Ecto neural progenitor cell (in vitro differentiated cells): ENCODE measurements at places on chromosomes 16 and 17.

DNA sequence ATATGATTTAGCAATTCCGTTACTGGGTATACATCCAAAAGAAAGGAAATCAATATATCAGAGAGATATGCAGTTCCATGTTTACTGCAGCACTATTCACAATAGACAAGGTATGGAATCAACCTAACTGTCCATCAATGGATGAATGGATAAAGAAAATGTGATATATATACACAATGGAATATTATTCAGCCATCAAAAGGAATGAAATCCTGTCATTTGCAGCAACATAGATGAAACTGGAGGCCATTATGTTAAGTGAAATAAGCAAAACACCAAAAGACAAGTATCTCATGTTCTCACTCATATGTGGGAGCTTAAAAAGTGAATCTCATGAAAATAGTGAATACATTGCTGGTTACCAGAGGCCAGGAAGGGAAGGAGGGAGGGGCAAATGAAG lies 390.8 kb downstream of the ZFHX3 start:
- no peak for DNase-seq

- no peak for DNase-seq
Measured at GRCh38 chr16:68447653-68448359, 502 bp downstream of the SMPD3 start.

DNA sequence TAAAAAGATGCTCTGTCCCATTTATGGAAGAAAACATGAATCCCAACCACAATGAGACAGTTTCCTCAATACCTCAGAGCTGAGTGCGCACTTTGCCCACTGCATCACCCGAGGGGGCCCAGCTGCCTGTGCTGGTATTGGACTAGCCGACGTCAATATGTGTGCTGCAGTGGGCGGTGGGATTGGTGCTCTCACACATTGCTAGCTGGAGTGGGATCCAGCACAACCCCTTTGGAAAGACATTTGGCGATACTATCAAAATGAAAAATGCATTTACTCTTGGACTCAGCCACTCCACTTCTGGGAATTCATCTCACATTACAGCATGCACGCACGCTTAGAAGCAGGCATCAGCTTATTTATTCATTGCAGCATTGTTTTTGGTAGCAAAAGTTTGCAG lies 289.2 kb upstream of the FOXF1 start:
- DNase-seq, result no peak

DNA sequence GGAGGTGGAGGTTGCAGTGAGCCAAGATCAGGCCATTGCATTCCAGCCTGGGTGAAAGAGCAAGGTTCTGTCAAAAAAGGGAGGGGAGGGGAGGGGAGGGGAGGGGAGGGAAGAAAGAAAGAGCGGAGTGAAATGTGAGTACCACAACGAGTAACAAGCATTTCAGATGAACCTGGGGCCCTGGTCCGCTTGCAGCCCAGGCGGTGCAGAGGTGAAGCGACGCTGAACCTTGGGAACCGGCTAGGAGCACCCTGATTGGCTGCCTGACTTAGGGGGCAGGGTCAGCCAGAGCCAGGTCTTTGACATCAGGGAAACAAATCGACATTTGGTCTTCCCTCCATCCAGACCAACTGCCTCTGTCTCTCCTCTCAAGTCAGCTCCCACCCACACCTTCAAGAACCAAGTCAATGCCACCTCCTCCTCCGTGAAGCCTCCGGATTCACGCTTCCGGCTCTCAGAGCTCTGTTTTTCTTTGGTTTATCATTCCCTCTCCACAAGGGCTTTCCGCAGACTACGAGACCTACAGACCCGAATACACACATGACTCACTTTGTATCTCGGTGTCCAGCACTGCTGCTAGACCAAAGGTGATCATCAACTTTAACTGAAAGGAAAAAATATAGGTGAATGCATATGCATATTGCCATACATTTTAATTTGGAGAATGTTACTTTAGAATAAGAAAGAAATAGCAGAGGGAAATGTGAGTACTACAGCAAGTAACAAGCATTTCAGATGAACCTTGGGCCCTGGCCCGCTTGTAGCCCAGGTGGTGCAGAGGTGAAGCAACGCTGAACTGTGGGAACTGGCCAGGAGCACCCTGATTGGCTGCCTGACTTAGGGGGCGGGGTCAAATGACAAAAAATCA lies 19.3 kb downstream of the OR1F1 start:
- DNase-seq, result no peak

DNA sequence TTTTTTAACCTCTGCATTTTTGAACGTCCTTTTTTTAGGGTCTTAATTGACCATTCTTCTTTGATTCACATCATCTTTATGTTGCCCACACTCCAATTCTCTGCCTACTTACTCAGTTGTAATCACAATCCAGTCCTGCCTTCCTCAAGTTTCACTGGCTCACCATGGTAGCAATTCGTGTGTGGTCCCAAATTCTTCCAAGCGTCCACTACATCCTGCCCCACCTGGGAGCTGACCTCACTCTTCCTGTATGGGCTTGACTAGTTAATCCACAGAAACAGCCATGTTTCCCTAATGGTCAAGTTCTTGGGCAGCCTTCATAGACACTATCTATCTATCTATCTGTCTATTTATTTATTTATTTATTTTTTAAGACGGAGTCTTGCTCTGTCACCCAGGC lies 7.1 kb downstream of the TLCD2 start:
- DNase-seq, result no peak

- DNase-seq, result no peak
Measured at GRCh38 chr16:83054283-83054682, 427.5 kb downstream of the CDH13 start.

GRCh38 chr16:3460121-3460520 lies 16.6 kb downstream of the NAA60 start:
- DNase-seq, result no peak

DNA sequence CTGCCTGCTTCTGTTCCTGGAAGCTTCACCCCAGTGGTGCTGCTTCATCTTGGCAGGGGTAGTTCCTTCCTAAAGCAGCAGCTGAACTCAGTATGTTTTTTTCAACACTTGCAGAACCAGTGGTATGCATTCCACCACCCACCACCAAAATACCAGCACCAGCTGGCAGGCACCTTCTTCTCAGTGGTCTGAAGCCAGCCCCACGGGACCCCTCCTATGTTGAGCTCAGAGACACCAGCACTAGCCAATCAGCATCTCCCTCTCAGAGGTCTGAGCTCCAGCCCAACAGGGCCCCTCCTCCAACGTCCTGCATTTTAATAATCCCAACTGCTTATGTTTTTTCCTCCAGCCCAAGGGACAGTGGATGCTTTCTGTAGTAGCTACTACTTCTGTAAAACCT lies 299.6 kb upstream of the CCL2 start:
- no peak for DNase-seq

DNA sequence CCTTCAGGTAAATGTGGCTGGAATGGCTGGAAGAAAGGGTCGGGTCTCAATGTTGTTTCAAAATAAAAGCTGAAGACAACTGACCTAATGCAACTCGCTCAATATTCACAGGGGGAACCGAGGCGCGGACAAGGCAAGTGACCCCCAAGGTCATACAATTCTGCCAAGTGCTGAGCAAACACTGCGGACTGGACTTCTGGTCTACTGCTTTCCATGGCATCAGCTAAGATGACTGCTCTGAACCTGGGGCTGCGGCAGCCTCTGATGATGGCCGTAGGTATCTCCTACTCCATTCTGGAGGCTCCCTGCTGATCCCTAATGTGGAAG lies 21.9 kb downstream of the CA4 start:
- no peak for DNase-seq

GRCh38 chr17:50618941-50619340 lies 15.7 kb upstream of the ABCC3 start:
- no peak for DNase-seq

DNA sequence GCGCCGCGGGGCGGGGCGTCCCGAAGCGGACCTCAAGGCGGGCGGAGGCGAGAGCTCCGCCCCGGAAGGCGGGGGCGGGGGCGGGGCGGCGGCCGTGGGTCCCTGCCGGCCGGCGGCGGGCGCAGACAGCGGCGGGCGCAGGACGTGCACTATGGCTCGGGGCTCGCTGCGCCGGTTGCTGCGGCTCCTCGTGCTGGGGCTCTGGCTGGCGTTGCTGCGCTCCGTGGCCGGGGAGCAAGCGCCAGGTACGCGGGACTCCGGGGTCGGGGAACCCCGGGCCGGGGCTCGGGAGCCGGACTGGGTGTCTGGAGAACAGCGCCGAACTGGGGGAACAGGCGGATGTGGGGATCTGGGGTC lies at the start of gene TNFRSF12A:
Gene TNFRSF12A (plus strand): TSS at position 122 of the 357 bp plus-strand sequence. CDS start 30 bp downstream, at position 152.
- peak; percentile 87 for DNase-seq

GRCh38 chr17:28667870-28668269 lies 5.9 kb downstream of the SUPT6H start:
- peak; percentile 55 for DNase-seq

GRCh38 chr17:65470783-65471182 lies 90.7 kb downstream of the AXIN2 start:
- DNase-seq, result no peak

DNA sequence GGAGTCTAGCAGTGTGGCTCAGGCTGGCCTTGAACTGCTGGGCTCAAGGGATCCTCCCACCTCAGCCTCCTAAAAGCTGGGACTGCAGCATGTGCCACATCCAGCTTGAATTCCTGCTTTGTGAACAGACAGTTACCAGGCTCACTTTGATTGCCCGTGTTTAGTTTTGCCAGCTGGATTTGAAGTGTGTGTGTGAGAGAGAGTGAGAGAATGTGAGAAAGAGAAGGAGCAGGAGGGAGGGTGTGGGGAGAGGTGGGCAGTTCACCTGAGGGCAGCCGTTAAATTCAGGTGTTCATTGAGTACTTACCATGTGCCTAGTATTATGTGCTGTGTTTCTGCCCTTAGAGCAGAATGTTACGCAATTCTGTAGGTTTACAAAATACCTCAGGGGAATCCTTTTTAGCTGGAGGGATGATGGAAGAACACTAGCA lies 4.7 kb downstream of the DUSP14 start:
- no peak for DNase-seq

DNA sequence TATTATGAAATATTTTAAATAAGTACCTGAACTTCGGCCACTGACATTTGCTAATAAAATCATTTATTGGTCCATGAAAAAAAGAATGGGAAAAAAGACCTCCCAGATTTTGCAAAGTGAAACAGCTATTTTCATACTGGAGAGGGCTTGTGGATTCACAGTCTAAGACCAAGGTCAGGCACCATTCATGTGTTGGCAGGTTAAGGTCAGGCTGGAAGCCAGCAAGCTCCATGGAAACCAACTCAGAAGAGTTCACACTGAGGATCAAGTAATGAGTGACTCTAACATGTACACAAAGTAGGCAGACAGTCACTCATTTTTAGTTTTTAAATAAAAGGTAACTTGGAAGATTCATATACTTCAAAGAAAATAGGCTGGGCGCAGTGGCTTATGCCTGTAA lies 3.4 kb downstream of the DNAJA2 start:
- DNase-seq, result no peak

- DNase-seq, result no peak
Measured at GRCh38 chr16:25010542-25010941, 4.6 kb downstream of the ARHGAP17 start.

DNA sequence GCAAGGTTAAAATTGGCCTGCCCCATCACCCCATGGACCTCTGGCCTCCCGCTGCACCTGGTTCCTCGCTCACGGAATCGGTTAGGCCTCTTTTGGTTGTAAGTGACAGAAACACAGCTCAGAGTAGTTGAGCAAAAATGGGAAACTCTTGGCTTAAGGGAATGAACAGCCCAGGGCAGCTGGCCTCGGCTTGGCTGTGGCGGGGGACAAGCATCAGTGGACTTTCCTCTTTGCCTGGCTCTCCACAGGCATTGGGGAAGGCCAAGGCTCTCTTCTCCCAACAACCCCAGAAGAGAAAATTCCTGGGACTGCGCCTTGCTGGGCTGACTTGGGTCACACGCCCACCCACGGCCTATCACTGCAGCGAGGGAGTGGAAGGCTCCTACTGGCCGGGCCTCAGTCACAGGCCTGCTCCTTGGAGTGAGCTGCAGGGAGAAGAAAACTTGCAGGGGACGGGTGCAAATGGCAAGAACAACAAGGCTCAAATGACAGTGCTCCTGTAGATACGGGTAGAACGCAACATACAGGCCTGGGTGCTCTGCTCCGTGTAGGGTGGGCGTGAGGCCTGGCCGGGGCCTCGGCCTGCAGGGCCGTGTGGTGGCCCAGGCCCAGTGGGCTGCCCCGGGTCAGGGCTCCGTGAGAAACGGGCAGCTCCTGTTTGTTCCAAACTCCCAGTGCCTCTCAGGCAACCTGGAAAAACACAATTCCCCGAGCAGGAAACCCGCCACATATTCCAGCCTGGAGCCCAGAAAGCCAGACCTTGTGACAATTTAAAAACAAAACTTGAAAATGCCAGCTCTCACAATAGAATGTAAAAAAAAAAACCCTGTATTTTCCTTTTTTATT lies 25.0 kb upstream of the ATP2A3 start:
- DNase-seq, result no peak

- no peak for DNase-seq
Measured at GRCh38 chr17:47120521-47121095, 68.5 kb downstream of the CDC27 start.

GRCh38 chr17:42833767-42834422 lies 698 bp downstream of the PSME3 start:
- no peak for DNase-seq

- no peak for DNase-seq
Measured at GRCh38 chr16:24810951-24811843, 34.6 kb upstream of the SLC5A11 start.

DNA sequence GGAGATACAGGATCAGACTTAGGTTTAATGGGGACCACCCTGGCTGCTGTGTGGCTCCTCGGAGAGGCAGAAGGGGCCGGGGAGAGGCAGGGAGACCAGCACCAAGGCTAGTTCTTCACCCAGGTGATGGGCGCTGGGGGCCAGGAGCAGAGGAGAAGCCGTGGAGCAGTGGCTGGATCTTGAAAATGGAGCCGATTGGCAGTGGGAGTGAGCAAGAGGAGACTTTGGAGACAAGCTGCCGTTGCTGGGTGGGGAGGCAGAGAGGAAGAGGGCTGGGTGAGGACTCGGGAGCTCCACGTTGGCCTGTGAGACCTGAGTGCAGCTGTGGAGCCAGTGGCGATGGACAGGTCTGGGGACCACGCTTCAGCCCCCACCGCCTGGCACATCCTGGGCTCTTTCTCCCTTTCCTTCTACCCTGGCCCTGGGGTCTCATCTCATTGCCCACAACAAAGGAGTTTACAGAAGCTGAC lies 9.0 kb downstream of the RAB11FIP4 start:
- peak; percentile 47 for DNase-seq

- no peak for DNase-seq
Measured at GRCh38 chr17:33120103-33120502, 128.5 kb downstream of the SPACA3 start.
